ENCODE measurements at places on chromosomes 3 and 15.

DNA sequence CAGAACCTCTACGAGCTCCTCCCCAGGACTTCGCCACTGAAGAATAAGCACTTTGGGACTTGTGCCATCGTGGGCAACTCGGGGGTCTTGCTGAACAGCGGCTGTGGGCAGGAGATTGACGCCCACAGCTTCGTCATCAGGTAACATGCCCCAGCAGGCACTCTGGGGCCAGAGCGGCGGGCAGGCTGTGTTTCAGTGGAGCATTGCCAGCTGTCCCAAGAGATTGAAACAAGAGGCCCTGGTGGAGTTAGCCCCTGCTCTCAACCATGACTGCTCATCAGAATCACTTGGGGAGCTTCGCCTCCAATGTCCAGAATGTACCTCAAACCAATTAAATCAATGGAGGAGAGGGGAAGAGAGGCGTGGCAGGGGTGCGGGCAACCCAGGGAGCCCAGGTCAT lies 44.8 kb downstream of the ST8SIA2 start:
- DNase-seq, result no peak

- no peak for DNase-seq
Observed at GRCh38 chr15:86115145-86115801, 35.6 kb downstream of the AGBL1 start.

DNA sequence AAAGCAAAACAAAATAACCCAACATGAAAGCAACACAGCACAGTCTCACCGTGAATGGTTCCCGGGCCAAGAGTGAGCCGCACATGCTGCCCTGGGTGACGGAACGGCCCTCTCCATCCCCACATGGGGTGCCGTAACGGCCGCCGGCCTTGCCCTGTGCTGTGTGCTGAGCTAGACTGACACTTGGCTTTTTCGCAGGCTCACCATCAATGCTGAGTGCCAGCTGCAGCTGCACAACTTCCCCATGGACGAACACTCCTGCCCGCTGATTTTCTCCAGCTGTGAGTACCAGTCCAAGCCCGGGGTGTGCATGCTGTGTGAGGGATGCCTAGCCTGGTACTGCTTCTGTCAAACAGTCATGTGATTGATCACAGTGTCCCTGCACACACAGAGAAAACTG lies 357.6 kb downstream of the GABRG3 start:
- DNase-seq, result no peak

- DNase-seq, result no peak
Observed at GRCh38 chr3:176683382-176683781, 513.9 kb downstream of the TBL1XR1 start.

GRCh38 chr3:180280555-180280954 lies 243.8 kb upstream of the PEX5L start:
- no peak for DNase-seq

GRCh38 chr3:188187053-188187452 lies 33.1 kb downstream of the LPP start:
- no peak for DNase-seq

DNA sequence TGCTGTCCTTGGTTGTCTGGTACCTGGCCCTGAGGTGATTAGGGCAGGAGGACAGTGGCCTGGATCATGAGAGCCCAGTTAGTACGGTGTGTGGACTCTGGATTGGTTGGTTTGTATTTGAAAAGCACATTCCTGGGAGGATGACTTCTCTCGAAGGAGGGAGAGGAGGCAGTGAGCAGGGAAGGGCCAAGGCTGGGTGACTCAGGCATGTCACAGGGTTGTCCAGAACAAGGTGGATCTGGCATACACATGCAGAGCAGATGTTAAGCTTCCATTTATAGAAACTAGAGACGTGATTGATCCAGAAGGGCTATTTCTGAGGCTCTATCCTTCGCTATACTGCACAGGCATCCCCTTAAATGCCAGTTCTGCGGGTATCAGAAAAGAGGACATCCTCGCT lies 34.4 kb downstream of the FAM240A start:
- DNase-seq, result no peak

GRCh38 chr3:27378331-27378730 lies 9.1 kb upstream of the NEK10 start:
- DNase-seq, result no peak

- no peak for DNase-seq
Observed at GRCh38 chr3:108117241-108117775, 26.5 kb upstream of the CD47 start.

DNA sequence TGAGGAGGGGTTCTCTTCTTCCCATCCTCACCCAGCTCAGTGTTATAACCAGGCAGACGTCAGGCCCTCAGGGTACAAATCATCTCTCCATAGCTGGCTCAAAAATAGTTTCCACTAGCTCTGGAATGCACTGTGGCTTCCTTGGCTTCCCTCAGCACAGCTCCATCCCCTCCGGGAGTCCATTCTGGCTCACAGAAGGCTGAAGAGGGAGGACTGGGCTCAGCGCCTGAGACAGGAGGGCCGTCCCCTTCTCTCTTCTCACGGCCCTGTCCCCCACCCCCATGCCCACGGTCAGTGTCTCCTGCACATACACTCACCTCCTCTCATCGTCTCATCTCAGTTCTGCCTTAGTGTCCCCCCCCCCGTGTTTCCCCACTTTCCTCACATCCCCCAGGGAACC lies 50.1 kb downstream of the UMPS start:
- no peak for DNase-seq

- DNase-seq, result no peak
Observed at GRCh38 chr3:120678331-120678947, 3.6 kb downstream of the HGD start.

- no peak for DNase-seq
Observed at GRCh38 chr3:85710490-85710889, 751.7 kb downstream of the CADM2 start.

GRCh38 chr15:66184936-66185790 lies 68.4 kb downstream of the MEGF11 start:
- DNase-seq, result no peak

DNA sequence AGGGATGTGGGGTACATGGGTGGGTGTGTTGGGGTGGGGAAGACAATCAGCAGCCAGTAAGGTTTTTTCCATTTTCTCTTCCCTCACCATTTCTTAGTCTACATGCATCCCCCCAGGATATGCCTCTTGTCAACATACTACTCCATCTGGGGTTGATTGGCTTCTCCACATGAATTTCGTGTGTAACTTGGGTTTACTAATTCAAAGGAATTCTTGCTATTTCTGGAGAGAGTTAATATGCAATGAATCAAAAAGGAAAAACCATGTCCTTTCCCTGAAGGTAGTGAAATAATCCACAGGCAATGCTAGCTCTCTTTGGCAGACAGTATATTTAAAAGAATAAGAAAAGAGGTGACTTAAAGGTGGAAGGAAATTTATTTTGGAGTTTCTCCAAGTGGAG lies 198.4 kb downstream of the EBLN2 start:
- no peak for DNase-seq

GRCh38 chr15:60326343-60326742 lies 71.4 kb downstream of the ANXA2 start:
- no peak for DNase-seq

DNA sequence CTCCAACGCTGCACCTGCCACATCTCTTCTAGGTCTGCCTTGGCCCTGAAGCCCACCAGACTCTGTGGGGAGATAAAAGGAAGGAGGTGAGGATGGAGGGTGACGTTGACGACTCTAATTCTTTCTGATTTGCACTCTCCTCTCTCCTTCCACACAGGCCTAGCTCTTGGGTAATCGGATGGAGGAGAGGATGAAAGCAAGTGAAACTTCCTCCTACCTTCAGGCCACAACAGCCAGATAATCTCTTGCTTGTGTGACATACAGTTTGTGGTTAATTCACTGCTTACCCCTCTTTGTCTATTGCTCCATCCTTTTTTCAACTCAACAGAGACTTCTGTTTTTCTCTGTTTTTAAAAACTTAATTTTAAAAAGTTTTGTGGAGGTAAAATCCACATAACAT lies 208.1 kb downstream of the SV2B start:
- DNase-seq, result no peak

GRCh38 chr3:41272667-41273066 lies 73.4 kb downstream of the CTNNB1 start:
- DNase-seq, result no peak

- no peak for DNase-seq
Observed at GRCh38 chr15:57138349-57138788, 219.9 kb downstream of the TCF12 start.

GRCh38 chr3:158058495-158059130 lies 47.6 kb downstream of the SHOX2 start:
- no peak for DNase-seq

- DNase-seq, result no peak
Observed at GRCh38 chr3:110562621-110563020, 509.0 kb upstream of the NECTIN3 start.

DNA sequence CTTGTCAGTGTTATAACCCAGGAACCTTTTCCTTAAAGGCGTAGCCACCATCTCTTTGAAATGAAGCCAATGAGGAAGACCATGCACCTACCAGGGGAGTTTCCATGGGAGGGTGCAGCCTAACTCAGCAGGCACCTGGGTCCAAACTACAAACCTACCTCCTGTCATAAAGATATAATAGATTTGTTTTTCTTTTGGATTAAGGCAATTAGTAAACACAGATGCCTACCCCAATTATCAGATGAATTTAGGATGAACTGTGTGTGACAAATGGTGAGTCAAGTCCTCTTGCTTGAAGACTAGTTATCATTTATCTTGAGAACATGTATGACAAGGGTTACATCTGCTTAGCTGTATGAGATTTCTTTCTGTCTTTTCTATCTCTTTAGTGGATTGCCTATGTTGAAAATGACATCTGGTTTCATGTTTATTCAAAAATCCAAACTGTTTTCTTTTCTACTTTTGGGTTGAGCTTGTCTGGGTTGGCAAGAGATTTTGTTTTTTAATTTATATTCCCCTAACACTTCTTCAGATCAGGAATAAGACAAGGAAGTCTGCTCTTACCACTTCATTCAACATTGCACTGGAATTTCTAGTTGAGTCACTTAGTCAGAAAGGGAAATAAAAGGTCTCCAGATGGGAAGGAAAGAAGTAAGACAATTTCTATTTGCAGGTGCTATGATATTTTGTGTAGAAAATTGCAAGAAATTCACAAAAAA lies 149.9 kb downstream of the NEK10 start:
- no peak for DNase-seq

DNA sequence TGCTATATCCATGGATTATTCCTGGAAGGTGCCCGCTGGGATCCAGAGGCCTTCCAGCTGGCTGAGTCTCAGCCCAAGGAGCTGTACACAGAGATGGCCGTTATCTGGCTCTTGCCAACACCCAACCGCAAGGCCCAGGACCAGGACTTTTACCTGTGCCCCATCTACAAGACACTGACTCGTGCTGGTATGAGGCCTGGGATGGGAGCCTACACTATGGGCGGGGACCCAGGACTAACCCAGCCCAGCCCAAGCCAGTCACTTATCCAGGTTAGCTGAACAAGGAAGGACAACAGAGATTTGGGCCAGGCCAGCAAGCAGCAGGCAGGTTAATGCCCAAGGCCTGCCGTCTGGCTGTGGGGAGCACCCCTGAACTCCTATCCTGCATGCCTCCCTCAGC lies 45.3 kb downstream of the SEMA3G start:
- no peak for DNase-seq

- DNase-seq, result no peak
Observed at GRCh38 chr15:51202783-51203182, 108.1 kb upstream of the TNFAIP8L3 start.

- DNase-seq, result no peak
Observed at GRCh38 chr3:173819368-173819767, 421.8 kb downstream of the NLGN1 start.

DNA sequence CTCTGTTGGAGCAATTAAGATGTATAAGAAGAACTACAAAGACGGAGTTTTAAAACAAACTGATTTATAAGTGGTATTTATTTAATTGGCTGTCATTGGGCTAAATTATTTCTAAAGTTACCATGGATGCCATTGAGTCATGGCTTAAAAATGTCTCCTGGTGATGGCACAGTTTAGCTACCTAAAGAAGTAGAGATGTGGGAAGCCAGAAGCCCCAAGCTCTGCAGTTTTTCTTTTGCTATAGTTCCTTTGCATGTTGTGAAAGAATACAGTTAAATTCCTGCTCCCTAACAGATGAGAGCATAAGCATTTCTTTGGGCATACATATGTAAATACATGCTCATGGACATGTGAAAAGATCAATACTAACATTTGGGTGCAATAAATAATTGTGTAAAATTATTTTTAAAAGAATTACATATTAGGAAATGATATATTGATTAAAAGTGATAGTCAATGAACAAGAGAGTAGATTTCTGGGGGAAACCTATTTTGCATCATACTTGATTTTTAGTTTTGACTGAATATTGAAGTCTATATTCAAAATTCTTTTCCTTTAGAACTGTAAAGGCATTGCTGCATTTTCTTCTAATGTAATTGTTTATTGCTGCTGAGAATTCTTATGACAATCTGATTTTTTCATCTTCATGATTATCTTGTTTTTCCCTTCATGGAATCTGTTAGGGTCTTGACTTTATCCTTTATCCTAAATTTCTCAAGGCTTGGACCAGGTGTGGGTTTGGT lies 2.1 kb downstream of the OPA1 start:
- DNase-seq, result no peak

DNA sequence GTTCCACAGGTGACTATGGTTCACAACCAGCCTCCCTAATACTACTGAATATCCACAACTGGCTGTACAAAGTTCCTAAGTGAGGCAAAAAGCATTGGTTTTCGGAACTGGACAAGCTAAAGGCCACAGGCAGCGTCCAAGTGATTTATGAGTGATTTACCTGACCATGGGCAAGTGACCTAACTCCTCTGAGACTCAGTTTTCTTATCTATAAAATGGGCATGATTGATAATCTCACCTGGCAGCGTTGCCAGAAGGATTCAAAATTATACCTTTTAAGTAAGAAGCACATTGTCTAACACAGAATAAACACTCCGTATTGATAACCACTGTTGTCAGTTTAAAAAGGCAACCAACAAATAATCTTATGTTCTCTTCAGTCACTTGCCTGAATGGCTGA lies 29.8 kb downstream of the ADAMTS9 start:
- DNase-seq, result no peak

DNA sequence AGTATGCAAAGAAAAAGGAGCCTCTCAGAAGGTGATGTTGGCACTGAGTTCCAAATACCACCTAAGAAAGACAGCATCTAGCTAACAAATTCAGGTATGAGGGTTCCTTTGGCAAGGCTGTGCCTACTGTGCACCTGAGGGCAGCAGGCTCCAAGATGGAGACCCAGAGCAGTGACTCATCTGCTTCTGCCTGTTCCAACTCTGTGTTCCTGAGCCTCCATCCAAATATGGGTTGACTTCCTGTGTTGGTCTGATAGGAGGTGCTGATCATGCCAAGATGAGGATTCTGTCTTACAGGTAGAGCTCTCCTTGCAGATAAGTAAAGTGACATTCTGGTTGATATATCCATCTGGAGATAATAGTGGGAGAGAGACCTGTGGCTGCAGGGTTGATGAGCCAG lies 26.0 kb downstream of the SV2B start:
- no peak for DNase-seq

DNA sequence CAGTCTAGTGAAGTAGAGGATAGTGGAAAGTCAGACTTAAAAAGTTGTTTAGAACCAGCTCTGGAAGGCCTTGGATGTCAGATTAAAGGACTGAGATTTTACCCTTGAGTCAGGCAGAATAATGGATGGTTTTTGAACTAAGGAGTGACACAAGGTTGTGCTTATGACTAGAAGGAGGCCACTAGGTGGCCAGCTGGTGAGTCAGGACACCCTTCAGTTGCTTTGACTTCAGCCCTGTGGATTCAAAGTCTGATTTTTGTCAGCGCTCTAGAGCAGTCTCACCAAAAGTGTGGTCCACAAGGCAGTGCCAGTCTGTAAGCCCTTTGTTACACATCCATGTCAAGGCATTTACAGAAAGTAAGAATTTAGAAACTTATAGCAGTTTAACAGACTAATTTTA lies 3.8 kb upstream of the GABPB1 start:
- DNase-seq, result peak; percentile 14
